Brain (organoid and tissue), 16 donors: ENCODE measurements at places on chromosomes 13 and 19. TPM values are rescaled to one million over a fixed set of nuclear protein-coding genes. Genes with fewer than 3 reads are reported as not detected.

- no peak for DNase-seq
Measured at GRCh38 chr13:35190241-35190640, 248.2 kb downstream of the NBEA start.

DNA sequence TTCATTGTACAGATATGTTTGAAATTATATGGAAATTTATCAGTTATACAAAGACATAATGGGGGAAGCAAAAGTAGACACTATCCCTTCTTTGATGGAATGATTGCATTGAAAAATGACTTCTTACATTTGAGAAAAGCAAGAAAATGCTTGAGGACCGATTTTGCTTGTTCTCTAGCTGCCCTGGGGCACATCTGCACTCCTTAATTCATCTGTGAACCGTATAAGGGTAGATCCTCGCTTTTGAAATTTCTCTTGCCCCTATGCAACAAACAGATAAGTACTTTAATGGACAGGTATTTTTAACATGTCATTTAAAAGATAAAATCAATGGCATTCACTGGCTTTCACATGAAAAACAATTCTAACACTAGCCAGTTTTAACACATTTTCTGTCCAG lies 13.5 kb upstream of the MLNR start:
- no peak for DNase-seq

GRCh38 chr13:35512271-35512920 lies 35.9 kb upstream of the MAB21L1 start:
- DNase-seq = no peak

- no peak for DNase-seq
Measured at GRCh38 chr13:27933580-27934328, 14.0 kb downstream of the PDX1 start.

GRCh38 chr13:41490371-41491015 lies 33.1 kb downstream of the RGCC start:
- no peak for DNase-seq

DNA sequence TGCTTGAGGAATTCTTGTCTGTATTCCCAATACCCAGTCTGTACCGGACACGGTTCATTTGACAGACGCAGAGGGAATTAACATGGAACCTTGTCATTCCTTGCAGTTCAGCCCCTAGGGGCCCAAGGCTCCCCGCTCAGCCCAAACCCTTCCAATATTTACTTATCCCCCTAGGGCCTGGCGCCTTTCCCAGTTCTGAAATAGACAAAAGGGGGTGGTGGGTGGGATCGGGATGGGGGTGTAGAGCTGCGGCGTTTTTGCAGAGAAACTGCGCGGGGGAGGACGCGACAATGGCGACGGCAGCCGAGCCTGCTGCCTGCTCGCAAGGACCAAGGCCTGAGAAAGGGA lies 583 bp downstream of the AKAP8L start:
- peak; percentile 70 for DNase-seq

- DNase-seq = no peak
Measured at GRCh38 chr13:30618186-30618929, 638 bp downstream of the USPL1 start.

GRCh38 chr13:39023316-39023715 lies 14.6 kb downstream of the PROSER1 start:
- no peak for DNase-seq

MUC16 gene
- polyA plus RNA-seq = not detected

C13orf42 gene
- polyA plus RNA-seq = not detected

- DNase-seq = peak; percentile 74
Measured at GRCh38 chr19:15702534-15702930, 25.3 kb upstream of the OR10H2 start.

- DNase-seq = no peak
Measured at GRCh38 chr19:34104096-34104495, 68.2 kb upstream of the LSM14A start.

- no peak for DNase-seq
Measured at GRCh38 chr13:73040968-73041596, 17.7 kb upstream of the KLF5 start.

- DNase-seq = no peak
Measured at GRCh38 chr13:45932676-45933075, 81.1 kb upstream of the SIAH3 start.

TMEM145 gene
- 17.6 TPM for polyA plus RNA-seq

DNA sequence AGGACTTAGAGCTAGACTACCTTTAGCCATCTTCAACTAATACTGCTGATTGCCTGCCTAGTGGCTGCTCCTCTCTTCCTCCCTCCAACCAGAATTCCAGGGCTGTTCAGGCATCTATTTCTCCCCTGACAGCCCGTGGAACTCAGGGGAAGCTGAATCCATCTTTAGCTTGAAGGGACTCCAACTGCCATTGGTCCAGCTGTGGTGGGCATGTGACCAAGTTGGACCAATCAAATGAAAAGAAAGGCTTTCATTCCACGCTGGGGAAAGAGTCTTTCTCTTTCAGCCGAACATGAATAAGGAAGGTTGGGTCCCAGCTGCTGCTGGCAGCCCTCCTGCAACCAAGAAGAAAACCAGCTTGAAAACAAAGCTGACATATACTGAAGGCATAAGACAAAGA lies 168.5 kb upstream of the OBI1 start:
- DNase-seq = no peak

PLK5 gene
- polyA plus RNA-seq = 1.1 TPM

PPP6R1 gene
- 61.8 TPM for polyA plus RNA-seq

GRCh38 chr13:27130979-27131623 lies 40.5 kb downstream of the USP12 start:
- no peak for DNase-seq

DNA sequence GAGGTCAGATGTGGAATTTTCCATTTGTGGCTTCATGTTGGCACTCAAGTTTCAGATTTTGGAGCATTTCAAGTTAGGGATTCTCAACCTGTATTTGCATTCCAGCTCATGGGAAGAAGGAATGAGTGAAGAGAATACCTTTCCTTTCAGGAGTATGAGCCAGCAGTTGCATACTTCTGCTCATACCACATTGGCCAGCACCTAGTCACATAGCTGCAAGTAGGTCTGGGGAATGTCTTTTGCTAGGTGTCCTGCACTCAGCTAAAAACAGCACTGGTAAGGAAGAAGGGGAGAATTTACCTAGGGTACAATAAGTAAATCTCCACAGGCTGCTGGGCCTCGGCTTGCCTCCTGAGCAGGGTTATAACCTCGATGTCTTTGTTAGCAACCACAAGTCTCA lies 24.6 kb upstream of the ATP8A2 start:
- no peak for DNase-seq
